ENCODE measurements at places on chromosomes 11 and 22.

DNA sequence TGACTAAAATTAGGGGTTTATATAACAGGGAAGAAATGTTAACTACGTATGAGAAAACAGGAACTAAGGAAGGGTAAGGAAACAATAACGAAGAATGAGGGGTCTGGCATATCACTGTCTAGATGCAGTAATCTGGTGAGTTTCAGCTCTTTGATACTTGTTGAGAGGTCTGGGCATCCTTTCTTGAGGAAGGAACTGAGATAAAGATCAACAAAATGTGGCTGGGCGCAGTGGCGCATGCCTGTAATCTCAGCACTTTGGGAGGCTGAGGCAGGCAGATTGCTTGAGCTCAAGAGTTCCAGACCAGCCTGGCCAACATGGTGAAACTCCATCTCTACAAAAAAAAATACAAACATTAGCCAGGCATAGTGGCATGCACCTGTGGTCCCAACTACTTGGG lies 2.7 kb downstream of the DCDC1 start:
- no peak for DNase-seq

- no peak for DNase-seq
Measured at GRCh38 chr22:47282851-47283250, 520.4 kb downstream of the TBC1D22A start.

GRCh38 chr11:78216571-78217287 lies 28.0 kb downstream of the USP35 start:
- DNase-seq, result no peak

GRCh38 chr11:92304271-92304670 lies 79.7 kb downstream of the FAT3 start:
- no peak for DNase-seq

DNA sequence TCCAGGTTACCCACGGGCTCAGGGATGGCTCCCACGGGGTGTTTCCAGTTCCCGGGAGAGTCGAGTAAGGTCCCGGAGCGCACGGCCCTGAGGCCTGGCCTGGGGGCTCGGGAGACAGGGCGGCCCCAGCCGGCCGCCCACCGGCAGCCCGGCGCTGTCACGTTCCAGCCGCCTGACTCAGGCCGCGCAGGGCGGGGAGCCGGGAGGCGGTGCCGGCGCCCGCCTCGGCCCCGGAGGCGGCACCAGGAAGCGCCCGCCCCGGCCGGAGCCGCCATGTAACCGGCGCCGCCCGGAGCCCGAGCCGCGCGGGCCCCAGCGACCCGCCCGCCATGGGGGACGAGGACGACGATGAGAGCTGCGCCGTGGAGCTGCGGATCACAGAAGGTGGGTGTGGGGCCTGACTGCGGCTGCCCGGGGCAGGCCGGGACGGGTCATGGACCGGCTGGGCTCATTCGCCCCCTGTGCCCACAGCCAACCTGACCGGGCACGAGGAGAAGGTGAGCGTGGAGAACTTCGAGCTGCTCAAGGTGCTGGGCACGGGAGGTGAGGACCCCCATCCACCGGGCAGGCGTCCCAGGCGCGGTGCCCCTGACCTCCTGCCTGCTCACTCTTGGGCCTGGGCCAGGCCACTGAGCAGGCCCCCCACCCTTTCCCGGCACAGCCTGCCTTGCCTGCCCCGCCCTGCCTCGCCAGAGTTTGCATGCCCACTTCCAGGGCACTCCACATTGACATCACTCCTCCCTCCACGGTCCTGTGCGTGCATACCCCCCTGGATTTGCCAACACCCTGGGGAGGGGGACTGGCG lies at the start of gene RPS6KA4:
RPS6KA4 (plus strand) TSS at position 256 of the 805 bp plus-strand sequence; CDS start at position 330, 74 bp downstream.
- DNase-seq, result peak; percentile 25
